ENCODE measurements at places on chromosomes 7 and 10. TPM values are rescaled to one million over a fixed set of nuclear protein-coding genes. Genes with fewer than 3 reads are reported as not detected.

GRCh38 chr10:57694956-57695608 lies 572.6 kb downstream of the IPMK start:
- no peak overlapping the region for H3K4me3 ChIP-seq
- H3K36me3 ChIP-seq = no peaks in the 10 kb centered on the region

- no peak for DNase-seq
- H3K27ac ChIP-seq = no peak overlapping the region
- no peaks in the 10 kb centered on the region for H3K4me1 ChIP-seq
- H3K4me3 ChIP-seq = no peak overlapping the region
- H3K27me3 ChIP-seq = 0 out of 2 replicates have a peak, but pooled peaks cover 3% of the 10 kb centered on the region
- no peaks in the 10 kb centered on the region for H3K36me3 ChIP-seq
Observed at GRCh38 chr7:45623740-45624391, 49.7 kb downstream of the ADCY1 start.

UNCX gene
- not detected for total RNA-seq

SPACDR gene
- total RNA-seq = not detected
